ENCODE measurements at places on chromosomes 16 and 17. TPM values are rescaled to one million over a fixed set of nuclear protein-coding genes. Genes with fewer than 3 reads are reported as not detected.

DNA sequence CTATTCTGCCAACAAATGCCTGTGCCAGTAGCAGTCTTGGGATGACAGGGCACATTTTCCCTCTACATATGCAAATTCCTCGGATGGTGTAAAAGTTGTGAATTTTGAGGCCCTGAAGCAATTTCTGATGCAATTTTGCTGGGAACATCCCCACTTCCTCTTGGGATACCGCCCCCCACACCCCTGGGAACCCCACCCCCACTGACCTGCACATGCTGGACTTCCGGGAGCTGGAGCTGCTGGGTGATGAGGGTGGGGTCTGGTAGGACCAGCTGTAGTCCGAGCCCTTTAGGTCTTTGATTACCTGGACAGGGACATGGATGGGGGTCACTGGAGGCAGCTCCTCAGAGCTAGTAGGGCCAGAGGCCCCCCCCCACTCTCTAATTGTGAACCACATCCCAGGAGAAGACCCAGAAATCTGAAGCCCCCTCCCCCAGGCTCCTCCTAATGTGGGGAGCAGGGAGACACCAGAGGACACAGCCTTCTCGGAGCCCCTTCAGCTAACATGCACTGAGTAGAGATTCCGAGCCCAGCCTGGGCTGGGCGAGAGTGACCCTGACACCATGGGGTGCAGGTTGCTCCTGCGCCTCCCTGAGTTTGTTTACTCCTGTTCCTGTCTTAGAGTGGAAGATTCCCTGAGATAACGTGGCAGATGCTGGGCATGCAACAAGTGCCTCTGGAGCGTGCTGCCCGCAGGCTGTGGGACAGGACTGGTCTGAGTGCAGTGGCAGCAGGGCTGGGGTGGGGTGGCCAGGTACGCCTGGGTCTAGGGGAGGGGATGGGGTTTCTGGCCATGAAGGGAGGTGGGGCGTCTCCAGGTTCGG is 9.0 kb downstream of the MTSS2 start:
- DNase-seq, result no peak

DNA sequence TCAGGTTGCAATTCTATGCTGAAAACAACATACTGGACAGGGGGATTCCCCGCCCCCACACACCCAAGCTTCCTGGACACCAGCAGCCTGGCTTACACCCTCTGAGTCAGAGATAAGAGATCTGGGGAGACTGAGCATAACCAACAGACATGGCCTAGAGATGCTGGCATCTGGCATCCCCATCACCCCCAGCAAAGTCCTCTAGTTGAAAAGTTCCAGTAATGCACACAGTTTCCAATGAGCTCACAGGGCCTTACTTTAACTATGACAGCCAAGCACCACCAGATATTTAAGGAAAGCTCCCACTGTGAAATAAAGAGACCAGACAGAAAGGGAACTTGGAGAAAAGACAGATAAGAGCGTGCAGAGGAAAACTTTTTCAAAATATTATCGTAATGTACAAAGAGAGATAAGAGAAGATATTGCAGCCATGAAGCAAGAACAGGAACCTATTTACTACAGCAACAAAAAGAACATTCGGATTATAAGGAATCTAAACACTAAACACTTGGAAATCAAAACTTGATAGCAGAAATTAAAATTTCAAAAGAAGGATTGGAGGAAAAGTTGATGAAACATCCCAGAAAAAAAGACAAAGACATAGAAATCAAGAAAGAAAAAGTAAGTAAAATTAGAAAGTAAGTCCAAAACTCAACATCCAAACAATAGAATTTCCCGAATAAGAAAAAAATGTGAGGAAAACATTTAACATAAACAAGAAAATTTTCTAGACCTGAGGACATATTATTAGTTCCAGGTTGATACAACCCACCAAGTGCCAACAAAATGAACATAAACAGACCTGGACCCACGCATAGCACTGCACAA is 17.2 kb upstream of the ALOX15 start:
- DNase-seq, result no peak

DNA sequence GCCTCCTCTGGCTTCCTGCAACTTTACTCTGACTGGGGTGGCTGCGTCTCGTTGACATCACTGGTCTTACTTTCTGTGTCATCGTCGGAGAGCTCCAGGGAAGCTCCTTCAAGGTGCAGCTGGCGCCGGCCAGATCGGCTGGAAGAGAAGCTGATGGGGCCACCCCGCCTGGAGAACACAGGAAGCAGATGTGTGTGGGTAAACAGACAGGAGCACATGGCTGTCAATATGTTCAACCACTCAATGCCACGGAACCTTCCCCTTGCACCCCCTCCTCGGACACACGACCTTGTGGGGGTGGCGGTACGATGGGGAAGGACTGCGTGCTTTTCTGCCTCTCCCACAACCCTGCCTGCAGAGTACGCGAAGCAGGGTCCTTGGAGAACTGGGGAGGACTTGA is 40.1 kb downstream of the NDEL1 start:
- DNase-seq, result no peak

- no peak for DNase-seq
Measured at GRCh38 chr17:46733837-46734475, 84.5 kb downstream of the WNT3 start.

GRCh38 chr17:37081287-37081686 is 132.5 kb downstream of the AATF start:
- DNase-seq, result no peak

- DNase-seq, result no peak
Measured at GRCh38 chr17:81292450-81292849, 2.7 kb downstream of the SLC38A10 start.

DNA sequence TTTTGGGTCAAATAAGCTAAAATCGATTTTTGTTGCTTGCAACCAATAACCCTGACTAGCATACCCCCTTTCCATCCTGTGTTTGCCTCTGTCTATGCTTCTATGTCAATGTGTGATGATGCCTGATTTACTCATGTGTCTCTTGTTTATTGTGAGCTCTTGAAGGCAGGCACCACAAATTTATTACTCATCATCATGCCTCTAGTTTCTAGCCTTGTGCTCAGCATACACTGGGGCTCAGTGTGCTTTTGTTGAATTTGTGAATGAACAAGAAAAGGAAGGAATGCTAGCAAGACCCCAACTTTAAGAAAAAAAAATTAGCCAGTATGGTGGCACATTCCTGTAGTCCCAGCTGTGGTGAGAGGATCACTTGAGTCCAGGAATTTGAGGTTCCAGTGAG is 119.1 kb upstream of the GPR139 start:
- no peak for DNase-seq

The MAP2K3 gene
- 150 TPM for total RNA-seq

- DNase-seq, result no peak
Measured at GRCh38 chr17:75006653-75007052, 5.8 kb upstream of the MRPL58 start.

The FOXJ1 gene
- 0.94 TPM for total RNA-seq

DNA sequence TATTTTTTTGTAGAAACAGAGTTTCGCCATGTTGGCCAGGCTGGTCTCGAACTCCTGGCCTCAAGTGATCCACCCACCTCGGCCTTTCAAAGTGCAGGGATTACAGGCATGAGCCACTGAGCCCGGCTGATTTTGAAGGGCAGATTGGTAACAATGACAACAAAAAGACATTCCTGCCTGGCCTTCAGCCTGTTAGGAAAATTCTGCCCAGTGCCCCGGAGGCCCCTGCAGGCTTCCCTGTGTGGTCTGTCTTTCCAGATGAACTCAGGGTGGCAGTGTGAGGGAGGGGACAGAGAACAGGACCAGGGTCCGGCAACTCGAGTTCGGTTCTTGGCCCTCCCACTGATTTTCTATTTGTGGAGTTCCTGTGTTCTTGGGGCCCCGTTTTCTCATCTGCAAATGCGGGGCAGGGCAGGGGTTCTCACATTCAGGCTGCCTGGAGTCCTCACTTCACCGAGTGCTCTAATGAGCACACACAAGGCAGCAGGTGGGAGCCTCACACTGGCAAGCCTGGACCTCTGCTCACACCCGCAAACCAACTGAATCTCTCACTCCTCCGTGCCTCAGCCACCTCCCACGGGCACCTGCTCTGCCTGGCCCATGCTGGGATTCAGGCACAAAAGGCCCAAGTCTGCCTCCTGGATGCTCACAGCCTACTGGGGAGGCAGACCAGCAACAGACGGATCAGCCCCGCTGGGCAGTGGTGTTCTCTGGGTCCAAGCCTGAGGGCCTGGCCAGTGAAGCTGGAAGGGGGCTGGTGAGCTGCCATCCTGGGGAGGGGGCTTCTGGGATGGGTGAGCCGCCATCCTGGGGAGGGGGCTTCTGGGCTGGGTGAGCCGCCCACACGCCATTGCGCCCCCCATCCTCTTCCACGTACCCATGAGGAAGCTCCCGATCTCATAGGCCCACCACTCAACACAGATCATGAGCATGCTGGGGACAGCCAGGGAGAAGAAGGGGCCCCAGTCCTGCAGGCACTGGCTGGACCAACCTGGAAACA is 10.3 kb downstream of the SLC47A2 start:
- no peak for DNase-seq

DNA sequence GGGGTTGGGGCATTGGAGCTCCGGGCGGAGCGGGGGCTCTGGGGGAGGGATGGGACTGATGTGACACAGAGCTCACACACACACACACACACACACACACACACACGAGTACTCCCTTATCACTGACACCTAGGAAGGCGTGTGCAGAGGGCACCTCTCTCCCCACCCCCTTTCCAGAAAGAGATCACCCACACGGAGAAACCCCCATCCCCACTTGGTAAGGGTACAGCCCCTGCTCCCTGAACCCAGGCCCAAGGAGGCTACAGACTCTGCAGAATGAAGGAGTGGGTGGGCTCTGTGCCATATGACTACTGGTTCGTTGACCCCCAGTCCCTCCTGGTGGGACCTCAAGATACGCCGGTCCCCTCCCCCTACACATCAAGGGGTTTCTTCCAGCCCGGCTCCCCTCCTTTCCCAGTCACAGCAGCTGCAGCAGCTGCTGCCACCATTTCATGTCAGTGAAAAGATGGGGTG is 8.7 kb upstream of the ARHGAP23 start:
- no peak for DNase-seq

The ANKS3 gene
- 16.9 TPM for total RNA-seq

DNA sequence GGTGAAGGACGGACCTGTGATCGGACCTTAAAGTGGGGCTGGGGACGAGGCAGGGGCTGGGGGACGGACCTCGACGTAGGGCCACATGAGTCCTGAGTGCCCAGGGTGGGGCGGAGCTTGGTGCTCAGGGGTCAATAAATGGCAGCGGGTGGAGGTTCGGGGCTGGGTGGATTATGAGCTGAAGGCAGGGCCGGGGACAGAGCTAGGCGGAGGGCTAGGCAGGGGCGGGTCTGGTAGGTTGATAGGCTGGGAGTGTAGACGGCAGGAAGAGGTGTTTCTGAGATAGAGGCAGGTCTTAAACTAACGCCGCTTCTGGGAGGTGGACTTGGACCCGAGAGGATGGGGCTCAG is 733 bp downstream of the CHRNB1 start:
- no peak for DNase-seq

The CCL16 gene
- not detected for total RNA-seq

- no peak for DNase-seq
Measured at GRCh38 chr17:31249835-31250141, 47.3 kb downstream of the OMG start.

- peak; percentile 70 for DNase-seq
Measured at GRCh38 chr17:40177275-40177874, at the start of gene RAPGEFL1. Gene RAPGEFL1 (plus strand): TSS chr17:40177470. CDS start chr17:40177862, 392 bp downstream.

GRCh38 chr16:11665071-11665491 is 3.2 kb upstream of the SNN start:
- DNase-seq, result no peak

- no peak for DNase-seq
Measured at GRCh38 chr17:74243013-74243755, 29.8 kb downstream of the TTYH2 start.

DNA sequence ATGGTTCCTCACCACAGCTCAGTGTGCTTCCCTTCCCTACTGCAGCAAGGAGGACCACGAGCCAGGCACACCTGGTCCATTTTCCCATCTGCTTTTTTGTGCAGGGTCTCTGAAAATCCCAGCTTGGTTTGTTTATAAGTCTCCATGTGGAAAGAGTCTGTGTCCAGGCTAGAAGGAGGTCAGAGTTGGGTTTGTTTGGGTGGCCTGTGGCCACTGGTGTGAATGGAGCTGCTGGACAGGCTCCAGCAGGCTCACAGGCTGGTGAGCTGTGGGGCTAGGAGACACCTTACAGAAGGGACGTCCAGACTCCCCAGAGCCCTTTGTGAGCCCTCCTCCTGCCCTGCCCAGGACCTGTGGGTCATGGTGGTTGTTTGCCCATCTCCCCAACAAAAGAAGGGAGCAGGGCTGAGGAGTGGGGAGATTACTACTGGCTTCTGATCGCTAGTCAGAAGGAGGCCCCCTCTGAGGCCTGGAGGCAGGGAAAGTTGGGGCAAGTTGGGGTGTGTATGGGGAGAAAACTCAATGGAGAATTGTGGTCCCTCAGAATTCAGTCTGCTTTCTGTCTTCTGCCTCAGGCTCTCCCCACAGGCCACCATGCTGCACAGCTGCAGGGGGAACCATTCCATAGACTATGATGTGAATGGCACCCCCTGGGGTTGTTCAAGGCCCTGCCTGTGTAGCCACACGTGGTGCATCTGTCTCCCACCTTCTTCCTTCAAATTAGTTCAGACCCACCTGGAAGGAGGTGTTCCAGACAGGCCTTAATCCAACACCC is 4.1 kb downstream of the RARA start:
- DNase-seq, result no peak

GRCh38 chr16:81765111-81765919 is 13.8 kb upstream of the PLCG2 start:
- DNase-seq, result no peak

The MT1M gene
- total RNA-seq, result not detected

- no peak for DNase-seq
Measured at GRCh38 chr17:80599546-80600305, 55.1 kb downstream of the RPTOR start.

DNA sequence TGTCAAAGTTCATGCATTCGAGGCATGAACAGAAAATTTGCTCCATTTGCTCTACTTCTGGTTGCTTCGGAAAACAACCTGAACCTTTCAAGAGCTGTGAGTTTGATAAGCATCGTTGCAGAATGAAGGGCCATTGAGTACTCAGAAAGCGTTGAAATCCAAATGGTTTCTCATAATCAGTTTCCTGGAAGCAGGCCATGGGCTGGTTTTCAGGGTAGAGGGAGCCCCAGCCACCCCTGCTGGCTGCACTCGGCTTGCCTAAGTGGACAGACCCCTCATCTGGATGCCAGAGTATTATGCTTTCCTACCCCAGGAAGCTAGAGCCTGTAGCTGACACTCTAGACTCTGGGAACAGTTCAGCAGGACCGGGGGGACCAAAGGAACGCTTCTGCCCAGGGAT is 24.4 kb downstream of the SCNN1G start:
- DNase-seq, result no peak

The CCL7 gene
- not detected for total RNA-seq

The TAT gene
- not detected for total RNA-seq

The TMEM100 gene
- total RNA-seq, result not detected

The CLDN6 gene
- total RNA-seq, result not detected

DNA sequence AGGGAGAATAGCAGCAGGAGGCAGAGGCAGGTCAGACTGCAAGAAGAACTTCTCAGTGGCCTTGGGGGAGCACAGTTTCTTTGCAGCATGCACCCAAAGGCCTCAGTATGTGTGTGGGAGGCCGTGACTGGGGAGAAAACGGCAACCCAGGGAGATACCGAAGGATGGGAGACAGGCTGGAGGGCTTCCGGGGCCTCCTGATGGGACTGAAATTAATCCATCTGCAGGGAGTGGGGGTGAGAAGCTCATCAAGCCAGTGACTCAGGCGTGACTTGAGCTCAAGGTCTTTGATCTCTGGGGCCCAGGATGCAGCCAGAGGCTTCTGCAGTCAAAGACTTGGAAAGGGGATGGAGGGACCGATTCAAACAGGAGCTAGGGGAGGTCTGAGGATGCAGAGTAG is 5.1 kb upstream of the C17orf113 start:
- DNase-seq, result no peak

The GUCY2D gene
- not detected for total RNA-seq

The ZACN gene
- 2.8 TPM for total RNA-seq

- no peak for DNase-seq
Measured at GRCh38 chr17:8658810-8659209, 28.3 kb upstream of the MYH10 start.

The TBC1D26 gene
- 0.20 TPM for total RNA-seq

Data from CD8-positive, alpha-beta memory T cell (primary cell).